ENCODE measurements at places on chromosomes 5 and 9. TPM values are rescaled to one million over a fixed set of nuclear protein-coding genes. Genes with fewer than 3 reads are reported as not detected.

The ARL14EPL gene
- 0.12 TPM for polyA plus RNA-seq

The GABBR2 gene
- polyA plus RNA-seq: 0.47 TPM

The PCDHA4 gene
- polyA plus RNA-seq: 1.9 TPM

The SPAG8 gene
- polyA plus RNA-seq: 0.71 TPM

The MARCHF11 gene
- not detected for polyA plus RNA-seq

The CYSRT1 gene
- 0.81 TPM for polyA plus RNA-seq

The TEX48 gene
- not detected for polyA plus RNA-seq

The SLC25A2 gene
- not detected for polyA plus RNA-seq

- no peak for DNase-seq
Measured at GRCh38 chr9:9612755-9613154, 1000.0 kb downstream of the PTPRD start.

- no peak for DNase-seq
Measured at GRCh38 chr5:14237317-14238086, 94.4 kb downstream of the TRIO start.

GRCh38 chr9:133750982-133751649 is 13.0 kb upstream of the SARDH start:
- DNase-seq: no peak

GRCh38 chr5:89028595-89029285 is 145.8 kb upstream of the MEF2C start:
- no peak for DNase-seq

- no peak for DNase-seq
Measured at GRCh38 chr9:94920420-94921091, 194.1 kb downstream of the AOPEP start.

DNA sequence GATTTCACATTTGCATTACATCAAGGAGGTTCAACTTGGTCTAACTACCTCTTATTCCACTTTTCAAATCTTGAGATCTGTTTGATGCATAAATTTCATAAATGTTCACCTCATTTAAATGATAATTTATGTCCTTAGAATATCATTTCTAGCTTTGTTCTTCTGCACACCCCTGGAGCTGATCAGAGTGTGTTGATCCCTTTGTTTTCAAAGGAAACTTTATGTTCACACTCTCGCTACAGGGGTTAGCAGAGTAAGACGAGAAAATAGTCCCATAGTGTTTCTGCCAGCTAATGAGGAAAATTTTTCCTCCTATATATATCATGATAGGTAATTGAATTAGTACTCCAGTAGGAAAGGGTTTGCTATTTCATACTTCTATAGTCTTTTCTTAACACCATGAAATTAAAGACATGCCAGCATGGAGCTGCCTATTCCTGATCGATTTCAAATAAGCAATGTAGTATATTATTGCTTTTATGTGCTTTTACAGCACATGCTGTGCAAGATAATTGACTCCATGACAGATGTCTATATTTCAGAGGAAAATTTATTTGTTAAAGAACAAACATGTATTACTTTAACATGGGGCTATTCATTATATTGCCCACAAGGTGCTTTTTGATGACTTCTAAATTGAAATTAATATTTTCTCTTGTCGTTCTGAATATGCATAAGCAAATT is 4.8 kb upstream of the PAM start:
- DNase-seq: no peak

DNA sequence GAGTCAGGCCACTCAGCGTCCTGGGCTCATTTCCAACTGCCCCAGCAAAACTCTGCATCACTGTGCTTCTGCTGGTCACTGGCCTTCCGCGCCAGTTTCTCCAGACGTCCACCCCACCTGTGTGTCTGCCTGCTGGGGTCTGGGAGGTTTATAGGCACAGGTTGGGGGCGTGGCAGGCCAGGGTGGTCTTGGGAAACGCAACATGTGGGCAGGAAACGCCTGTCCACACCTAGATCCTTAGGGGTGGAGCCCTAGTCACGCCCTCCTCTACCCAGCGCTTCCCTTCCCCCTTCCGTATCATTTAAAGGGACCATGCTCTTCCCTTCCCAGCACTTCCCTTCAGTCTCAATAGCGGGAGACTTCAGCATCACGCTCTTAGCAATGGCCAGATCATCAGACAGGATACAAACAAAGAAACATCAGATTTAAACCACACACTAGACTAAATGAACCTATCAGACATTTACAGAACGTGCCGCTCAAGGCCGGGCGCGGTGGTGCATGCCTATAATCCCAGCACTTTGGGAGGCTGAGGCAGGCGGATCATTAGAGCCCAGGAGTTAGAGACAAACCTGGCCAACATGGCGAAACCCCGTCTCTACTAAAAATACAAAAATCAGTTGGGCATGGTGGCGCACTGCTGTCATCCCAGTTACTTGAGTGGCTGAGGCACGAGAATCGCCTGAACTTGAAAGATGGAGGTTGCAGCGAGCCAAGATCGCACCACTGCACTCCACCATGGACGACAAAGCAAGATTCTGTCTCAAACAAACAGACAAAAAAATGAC is 11.8 kb upstream of the BTNL9 start:
- peak; percentile 86 for DNase-seq

GRCh38 chr9:121568343-121569265 is 69.0 kb upstream of the GGTA1 start:
- no peak for DNase-seq

GRCh38 chr9:73118286-73118685 is 33.4 kb upstream of the ANXA1 start:
- DNase-seq: no peak

GRCh38 chr5:139745132-139745799 is 50.3 kb upstream of the PSD2 start:
- DNase-seq: peak; percentile 82

DNA sequence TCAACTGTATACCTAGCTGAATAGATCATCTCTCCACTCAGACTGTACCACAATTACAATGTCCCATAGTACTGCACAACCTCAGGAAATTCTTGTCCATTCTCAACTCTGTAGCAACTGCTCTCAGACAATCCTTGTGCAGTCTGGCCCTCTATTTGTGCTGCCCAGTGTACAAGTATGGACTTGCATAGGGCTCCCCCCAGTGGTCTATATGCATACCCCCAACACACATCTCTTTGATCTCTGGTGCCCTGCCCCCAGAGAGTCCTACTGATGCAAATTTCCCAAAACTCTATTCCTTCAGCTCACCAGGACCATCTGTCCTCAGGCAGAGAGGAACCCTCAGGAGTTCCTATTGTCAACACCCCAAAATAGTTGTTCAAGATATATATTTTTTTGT is 205.3 kb downstream of the SLCO4C1 start:
- no peak for DNase-seq

DNA sequence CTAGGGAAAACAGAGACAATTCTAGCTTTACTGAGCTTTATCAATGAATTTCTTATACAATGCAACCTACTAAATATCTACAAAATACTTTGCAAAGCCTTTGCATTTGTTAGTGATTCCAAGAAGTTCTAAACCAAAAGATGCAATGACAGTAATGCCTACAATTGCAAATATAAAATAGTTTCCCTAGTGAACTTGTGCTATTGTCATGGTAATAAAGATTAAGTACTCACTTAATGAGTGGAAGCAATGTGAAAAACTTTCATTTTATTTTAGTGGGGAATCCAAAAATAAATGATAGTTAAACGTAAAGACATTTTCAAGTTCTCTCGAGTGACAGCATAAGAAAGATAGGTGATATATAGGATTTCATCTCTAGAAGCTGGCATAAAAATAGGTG is 270.5 kb upstream of the CTNND2 start:
- DNase-seq: no peak

DNA sequence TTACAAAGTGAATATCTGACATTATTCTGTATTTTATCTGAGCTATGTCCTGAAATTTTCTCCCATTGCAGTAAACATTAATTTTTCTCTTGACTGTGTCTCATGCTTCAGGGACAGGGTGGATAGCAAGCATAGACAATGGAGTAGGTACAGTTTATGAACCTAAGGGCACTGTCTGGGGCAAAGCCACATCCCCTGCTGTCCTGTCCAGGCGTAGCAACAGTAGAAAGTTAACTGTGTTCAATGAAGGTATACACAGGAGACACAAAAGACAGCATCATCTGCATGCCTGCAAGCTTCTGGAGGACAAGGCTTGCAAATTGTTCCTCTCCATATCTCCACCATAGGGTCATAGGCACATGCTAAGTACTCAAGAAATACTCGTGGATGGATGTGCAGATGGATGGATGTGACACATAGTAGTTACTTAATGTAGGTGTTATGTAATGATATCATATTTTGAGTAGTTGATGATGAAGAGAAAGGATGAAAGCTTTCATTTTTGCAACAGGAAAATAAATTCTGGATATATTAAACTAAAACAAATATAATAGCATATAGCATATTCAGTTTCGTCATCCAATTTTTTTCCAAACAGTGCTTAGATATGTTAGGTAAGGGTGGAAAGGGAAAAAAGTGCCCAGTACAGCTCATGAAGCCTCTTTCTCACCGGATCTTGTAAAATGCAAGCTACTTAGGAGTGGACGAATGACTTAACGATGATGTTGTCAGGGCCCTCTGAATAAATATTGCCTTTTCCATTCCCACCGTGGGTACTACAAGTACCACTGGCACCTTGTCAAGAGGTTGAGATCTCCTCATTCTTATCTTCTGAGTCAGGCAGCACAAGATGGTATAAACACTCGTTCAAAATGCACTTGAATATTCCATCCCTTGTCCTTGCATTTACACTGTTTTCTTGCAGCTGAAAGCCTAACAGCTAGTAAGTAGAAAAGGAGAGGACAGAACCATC is 19.9 kb upstream of the ZSWIM6 start:
- DNase-seq: no peak

GRCh38 chr5:72235725-72236124 is 84.3 kb downstream of the MRPS27 start:
- no peak for DNase-seq

DNA sequence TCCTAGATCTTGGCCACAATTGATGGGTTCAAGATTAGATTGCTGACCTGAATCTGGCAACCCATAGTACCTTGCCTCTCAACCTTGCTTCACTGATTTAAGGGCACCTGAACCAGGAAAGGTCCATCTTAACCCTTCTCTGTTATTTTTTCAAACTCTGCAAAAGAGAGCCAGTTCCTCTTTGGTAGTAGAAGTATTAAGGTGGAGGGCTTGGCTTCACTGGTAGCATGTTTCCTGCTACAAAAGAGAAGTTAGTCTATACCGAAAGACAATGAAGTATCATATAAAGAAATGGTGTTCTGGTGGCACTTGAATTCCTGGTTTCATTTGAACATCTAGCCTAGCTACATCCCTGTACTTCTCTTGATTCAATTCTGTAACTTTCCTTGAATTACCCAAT is 8.5 kb downstream of the ALG2 start:
- no peak for DNase-seq

GRCh38 chr5:150122536-150123481 is 32.8 kb downstream of the PDGFRB start:
- DNase-seq: no peak

GRCh38 chr5:140181002-140181483 is 6.1 kb downstream of the CYSTM1 start:
- DNase-seq: no peak

DNA sequence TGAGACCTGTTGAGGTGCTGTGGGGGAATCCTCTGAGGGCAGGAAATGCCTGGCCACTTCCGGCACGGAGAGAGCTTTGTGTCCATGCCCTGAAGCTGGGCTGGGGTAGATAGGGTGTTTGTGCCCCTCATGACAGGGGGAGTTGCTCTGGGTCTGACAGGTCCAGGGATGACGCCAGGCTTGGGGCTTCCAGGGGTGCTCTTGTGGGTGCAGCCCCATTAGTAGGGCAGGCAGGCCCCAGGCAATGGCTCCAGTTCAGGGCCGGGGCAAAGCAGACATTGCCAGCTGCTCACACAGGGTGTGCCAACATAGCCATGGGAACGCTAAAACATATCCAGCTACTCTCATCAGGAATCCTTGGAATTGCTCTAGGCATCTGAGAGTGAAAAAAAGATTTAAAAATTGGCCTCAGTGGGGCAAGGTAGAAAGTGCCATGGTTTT is 21.1 kb downstream of the PITX1 start:
- no peak for DNase-seq

- DNase-seq: no peak
Measured at GRCh38 chr5:41087461-41087860, 16.3 kb upstream of the MROH2B start.

DNA sequence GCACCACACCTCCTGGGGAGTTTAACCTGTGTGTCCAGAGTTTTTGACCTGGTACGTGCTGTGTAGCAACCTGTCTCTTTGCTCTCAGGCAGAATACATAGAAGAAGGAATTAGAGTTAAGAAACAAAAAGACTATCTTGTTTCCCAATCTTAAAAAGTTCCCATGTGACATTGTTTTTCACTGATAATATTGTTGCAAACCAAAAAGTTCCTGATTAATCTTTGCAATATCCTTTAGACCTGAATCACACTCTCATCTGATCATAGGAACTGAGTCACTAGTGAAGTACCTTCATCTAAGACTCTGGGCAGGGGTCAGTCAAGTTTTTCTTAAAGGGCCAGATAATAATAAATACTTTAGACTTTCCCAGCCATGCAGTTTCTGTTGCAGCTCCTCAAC is 35.1 kb downstream of the BASP1 start:
- no peak for DNase-seq

DNA sequence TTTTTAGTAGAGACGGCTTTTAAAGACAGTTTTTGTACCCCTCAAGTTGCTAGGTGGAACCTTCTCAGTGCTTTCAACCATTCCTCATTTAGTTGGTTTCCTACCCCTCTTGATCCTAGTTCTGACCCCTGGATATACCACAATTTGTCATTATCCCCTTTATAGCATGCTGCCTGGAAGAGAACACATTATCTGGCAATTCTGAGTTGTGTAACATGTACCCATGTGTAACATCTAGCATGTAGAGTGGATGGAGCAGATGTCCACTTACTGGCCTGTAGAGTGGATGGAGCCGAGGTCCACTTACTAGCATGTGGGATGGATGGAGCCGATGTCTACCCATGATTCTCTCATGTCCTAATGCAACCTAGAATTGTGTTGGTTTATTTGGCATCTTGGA is 7.5 kb downstream of the SLC36A1 start:
- no peak for DNase-seq

DNA sequence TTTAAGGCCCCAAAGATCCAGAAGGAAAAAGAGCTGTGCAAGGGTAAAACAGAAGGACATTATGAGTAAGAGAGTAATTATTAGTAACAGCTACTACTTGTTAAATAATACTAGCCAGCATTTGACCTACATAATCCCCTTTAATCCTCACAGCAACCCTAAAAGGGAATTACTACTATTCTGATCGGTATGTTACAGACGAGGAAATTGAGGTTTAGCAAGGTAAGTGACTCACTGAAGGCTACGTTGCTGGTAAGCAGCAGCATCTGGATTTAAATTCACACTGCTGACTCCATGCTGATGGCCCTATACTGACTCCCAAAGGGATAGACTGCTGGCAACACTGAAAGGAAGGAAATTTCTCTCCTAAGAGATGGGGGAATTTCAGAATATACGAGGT is 3.7 kb upstream of the FSD1L start:
- no peak for DNase-seq

DNA sequence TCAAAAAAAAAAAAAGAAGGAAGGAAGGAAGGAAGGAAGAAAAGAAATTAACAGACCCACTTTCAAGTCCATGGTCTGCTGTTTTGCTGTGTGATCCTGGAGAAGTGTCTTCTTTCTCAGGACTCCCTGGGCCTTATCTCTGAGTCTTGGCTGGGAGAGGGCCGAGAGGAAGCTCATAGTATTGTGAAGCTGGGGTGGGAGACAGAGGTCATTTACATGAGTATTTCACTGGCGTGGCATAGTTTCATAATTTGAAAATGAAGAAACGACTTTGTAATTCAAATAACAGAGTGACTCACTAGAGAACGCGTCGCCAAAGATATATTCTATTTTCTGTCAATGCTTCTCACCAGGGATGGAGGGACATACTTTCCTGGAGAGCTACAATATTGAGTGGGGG is 2.4 kb upstream of the C9orf50 start:
- no peak for DNase-seq

All from A549 (cell line).